ENCODE measurements at places on chromosomes 4 and X.

DNA sequence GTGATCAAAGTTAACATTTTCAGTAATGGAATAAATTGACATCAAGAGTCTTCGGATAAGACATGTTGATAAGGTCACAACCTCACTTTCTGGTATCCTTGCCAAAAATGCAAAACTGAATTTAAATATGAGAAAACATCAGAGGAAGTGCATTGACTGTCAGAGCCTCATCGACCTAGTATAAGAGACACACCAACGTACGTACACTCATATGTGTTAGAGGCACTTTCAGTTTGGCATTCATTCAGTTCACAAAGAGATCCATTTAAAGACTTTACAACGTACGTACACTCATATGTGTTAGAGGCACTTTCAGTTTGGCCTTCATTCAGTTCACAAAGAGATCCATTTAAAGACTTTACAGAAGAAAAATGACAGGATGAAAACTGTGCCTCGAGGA lies 280.3 kb downstream of the INPP4B start:
- DNase-seq = no peak

DNA sequence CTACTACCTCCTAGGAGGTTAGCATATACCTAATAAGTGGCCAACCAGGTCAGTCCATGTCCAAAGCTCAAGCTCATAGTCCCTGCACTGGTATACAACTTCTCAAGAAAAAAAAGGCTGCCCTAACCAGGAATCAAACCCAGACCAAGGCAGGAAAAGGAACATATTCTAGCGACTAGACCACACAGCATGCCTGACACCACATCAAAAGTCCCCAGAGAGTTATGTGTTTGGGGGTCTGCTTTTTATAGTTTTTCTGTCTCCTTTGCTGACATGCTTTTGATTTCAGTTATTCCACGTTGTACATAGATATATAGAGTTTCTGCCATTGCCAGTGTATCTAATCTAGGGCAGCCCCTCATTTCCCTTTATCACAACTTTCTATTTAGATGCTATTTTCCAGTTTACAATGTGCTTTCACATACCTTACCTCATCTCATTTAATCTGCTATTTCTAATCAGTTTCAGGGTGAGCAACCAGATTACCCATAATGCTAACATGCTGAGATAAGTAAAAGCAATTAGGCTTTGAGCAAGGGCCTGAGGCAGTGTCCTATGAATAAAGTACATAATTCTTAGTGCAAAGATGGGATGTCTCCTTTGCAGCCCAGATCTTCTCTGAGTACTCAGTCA lies 17.8 kb downstream of the ARHGEF6 start:
- no peak for DNase-seq

- DNase-seq = no peak
Observed at GRCh38 chr4:77015390-77015789, 60.4 kb downstream of the CCNI start.

DNA sequence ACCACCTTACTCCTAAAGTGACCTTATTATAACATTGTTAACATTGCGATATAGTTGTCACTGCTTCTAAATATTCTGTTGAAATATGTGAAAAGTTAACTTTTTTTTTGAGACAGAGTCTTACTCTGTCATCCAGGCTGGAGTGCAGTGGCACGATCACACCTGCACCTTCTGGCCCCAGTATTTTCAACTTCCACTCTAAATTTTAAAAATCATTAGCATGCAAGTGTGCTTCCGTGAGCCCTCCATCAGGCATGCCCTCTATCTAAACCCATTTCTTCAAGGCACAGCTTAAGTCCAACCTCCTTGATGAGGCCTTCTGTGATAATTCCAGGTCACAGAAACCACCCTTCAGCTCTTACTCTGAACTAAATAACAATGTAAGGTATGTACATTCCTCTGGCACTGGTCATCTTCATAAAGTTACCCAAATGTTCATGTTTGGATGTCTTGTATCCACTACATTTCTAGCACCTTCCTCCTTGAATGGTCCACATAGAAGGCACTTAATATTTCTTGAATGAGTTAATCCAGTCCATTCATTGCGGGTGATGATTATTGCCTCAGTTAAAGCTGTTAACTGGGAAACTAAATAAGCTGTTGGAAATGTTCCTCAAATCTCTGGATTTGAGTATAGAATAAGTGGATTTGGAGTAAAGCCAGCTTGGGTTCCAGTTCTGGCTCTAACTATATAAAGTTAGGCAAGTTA lies 38.6 kb upstream of the TMEM131L start:
- no peak for DNase-seq

GRCh38 chr4:55530691-55531090 lies 16.0 kb downstream of the CLOCK start:
- DNase-seq = no peak

DNA sequence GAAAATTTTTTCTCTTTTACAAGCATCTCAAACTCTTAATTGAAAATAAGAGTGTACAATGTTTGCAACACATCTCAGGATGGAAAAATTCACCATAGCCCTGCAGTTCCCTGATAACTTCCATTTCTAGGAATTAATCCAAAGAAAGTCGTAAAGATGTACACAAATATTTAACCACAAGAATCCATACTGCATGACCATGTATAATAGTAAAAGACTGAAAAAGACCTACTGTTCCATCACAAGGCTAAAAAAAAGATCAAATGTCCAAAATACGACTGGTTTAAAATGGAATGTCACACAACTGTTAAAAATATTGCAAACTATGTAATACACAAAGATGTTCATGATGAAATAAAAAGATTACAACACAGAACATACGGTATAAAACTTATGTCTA lies 32.1 kb downstream of the HUWE1 start:
- no peak for DNase-seq

GRCh38 chrX:150223176-150224015 lies 139.7 kb upstream of the MAMLD1 start:
- no peak for DNase-seq

DNA sequence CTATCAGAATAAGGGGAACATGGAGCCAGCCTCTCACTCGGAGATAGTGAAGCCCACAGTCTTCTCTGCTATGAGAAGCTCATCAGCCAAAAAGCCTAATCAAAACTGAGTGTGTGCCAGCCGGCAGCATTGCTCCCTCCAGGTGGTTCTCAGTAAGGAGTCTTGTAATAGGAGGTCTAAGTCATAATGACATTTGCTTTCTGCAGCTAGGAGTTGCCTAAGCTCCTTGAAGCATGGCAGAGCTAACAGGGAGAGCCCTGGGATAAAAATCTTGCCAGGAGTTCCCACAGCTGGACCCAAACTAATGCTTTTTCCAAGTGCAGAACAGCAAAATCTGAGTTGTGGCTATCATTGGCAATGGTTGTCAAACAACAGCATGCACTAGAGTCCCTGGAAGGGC lies 245.2 kb downstream of the SPATA18 start:
- no peak for DNase-seq

GRCh38 chrX:68710870-68711576 lies 63.6 kb downstream of the STARD8 start:
- DNase-seq = peak; percentile 31

DNA sequence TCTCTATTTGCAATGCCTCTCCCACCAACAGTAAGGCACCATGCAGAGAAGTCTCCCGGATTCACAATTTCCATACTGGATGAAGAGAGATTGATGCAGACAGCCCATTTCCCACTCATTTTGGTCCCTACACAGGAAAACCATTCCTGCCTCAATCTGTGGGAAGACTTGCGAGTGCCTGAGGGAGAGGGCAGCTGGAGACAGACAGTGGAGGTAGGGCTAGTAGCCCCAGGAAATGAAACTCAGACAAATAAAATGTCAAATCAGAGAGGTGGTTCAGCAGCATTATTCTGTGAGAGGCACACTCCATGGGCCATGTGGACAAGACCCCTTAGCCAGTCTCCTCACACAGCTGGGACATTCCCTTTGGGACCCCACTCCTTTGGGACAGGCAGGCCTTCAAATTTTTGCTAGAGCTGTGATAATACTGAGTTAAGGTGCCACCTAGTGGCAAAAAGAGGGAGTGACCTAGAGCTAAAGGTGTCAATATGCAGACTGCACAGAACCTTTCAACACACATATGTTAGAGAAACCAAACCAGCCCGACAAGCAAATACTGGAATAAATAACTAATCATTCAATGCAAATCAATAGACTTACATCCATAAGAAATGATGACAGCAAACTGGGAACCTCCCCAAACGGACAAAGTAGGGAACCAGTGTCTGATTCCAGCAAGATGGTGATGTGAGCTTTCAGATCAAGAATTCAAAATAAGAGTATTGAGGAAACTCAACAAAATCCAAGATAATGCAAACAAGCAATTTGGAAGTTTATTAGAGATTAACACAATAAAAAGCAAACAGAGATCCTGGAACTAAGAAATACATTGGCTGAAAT lies 1865.3 kb upstream of the AGA start:
- no peak for DNase-seq

GRCh38 chr4:115315182-115315581 lies 201.8 kb upstream of the NDST4 start:
- no peak for DNase-seq

DNA sequence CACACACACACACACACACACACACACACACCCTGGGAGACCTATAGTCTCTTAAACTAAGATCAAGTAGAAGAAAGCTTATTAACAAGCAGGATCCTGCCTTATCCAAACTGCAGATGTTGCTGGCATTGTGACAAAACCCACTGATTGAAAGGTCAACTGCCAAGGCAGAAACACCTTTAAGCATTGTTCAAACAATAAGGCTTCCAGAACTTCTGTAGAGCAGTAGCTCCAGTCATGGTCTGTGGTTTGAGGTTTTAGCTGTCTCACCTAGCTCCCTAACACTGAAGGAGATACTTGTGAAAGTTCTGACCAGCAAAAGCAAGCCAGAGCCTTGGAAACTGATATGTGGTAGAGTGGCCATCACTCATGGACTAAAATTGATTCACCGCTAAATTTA lies 59.8 kb downstream of the PTCHD1 start:
- DNase-seq = peak; percentile 7

DNA sequence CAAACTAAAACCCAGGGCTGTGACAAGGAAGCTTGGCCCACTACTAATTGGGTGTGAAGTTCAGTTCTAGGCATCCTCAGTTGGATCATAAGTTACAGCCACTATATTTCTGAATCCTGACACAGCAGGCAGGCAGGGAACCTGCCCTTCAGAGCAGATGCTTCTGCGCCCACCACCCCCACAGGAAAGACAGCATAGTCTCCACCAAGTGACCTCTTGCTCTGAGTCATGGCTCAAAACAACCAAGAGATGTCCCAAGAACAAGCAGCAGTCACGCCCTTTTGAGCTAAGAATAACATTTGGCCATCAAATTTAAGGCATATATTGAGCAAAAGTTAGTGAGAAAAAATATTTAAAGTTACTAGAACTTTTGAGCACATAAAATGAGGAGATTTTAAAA lies 170.7 kb upstream of the SMARCAD1 start:
- DNase-seq = no peak

DNA sequence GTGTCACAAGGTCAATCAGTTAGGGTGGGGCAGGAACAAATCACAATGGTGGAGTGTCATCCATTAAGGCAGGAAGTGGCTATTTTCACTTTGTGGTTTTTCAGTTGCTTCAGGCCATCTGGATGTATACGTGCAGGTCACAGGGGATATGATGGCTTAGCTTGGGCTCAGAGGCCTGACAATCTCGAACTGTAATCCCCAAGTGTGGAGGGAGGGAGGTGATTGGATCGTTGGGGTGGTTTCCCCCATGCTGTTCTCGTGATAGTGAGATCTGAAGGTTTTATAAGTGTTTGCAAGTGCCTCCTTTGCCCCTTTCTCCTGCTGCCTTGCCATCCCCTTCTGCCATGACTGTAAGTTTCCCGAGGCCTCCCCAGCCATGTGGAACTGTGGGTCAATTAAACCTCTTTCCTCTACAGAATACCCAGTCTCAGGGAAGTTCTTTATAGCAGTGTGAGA lies 36.7 kb upstream of the STS start:
- DNase-seq = no peak
